CD4-positive, alpha-beta T cell treated with Interleukin-6 at 100 ng/mL for 8 hours (primary cell): ENCODE measurements at places on chromosomes 11 and 22.

DNA sequence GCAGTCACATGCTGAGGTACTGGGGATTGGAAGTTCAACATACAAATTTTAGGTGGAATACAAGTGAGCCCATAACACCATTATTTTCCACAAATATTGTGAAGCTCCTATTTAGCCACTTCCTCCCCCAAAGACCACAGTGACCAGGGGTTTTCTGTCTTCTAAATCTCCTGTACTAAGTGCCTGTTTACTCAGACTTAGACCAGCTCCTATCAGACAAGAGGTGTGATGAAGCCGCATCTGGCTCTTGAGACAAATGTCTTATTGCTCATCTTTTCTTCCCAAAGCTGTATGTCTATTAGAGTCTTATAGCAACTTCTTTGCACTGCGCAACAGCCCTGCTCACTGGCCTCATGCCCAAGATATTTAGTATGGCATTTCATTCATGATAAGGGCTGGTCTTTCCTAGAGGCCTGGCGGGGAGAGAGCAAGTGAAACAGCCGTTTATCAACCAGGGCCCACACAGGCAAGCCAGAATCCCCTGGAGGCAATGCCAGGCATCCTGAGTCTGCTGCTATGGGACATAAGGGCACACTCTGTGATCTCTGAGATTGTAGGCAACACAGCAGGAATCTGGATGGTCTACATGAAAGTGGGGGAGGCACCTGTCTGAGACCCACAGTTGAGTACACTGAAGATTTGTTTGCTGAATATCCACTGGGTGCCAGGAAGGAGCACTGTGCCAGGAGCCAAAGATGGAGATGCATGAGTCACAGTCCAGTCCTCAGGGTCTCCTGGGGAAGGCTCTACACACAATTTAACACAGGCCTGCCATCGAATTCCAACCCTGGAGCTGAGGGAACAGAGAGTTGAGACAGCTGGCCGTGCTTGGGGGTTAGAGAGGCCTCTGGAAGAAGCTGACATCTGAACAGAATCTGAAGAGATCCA, 78.5 kb upstream of the NCAM1 start:
- no peak for DNase-seq

DNA sequence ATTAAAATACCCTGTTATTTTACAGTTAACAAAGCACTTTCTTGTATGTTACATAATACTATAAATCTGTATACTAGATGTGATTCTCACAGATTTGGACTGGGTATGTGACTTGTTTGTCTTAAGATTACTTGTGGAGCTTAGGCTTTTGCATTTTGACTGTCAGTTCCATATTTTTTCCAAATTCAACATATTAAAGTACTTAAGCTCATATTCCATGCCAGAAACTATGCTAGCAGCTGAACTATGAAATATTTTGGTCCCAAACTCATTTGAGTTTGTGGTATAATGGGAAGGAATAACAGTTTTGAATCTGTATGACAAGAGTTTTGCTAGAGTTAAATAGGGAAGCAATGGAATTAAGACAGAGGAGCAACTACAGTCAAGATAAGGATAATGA, 841.4 kb downstream of the JRKL start:
- no peak for DNase-seq

DNA sequence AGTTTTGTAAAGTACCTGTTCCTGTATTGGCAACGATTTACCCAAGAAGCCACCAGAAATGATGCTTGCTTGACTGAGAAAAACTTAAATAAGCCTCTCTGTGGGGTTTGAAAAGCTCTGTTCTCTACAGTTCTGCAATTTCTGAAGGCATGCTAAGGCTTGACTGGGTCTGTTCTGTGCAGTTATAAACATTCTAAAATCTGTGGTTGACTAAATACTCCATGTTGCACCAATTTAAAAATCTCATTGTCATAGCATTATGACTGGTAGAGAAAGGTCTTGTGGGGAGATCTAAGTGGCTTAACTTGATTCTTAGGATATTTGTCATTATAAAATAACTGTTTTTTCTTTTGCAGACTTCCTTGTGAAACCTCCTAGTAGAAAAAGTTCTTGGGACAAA, 73.7 kb downstream of the MTMR3 start:
- DNase-seq: no peak

DNA sequence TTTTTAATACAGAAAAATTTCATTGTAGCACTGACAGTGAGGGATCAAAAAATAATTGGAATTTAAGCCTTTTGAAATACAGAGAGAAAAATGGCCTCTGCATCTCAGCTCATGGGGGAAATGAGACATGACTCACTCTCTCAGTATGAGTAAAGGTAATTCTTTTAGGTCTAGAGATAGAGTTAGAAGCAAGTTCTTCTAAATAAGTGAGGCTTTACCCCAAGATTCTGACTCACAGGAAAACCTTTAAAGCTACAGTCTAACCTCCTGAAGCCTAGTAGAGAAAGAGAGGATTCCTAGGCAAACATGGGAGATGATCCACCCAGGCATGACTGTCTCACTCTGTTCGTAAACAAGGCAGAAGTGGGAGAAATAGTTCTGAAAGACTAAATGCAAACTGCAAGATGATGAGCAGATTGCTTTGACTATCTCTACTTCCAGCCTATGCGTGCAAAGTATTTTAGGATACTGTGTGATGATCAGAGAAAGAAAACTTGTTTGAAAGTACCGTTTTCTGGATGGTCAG, 1003.3 kb upstream of the CCDC90B start:
- DNase-seq: no peak

DNA sequence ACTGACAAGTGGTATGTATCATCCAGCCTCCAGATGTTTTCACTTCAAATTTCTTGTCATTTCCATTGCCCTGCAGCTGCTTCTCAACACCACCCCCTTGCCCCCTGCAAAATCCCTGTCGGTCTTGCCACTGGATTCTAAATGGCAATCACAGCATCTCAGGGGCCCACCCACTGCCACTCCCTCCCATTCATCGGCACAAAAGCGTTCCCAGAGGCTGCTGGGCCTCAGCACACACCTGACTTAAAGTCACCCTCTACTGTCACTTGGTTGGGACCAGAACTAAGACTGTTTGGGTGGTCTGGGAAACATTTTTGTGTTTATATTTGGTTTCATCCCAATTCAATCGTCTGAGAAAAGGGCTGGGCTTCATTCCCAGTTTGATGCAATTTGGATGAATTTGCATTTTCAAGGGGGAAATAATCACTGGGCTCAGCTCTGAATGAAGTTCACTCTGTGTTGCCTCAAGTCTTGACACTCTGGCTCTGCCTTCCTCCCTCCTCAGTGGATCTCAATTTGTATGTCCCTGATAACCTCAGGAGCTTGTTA, 27.1 kb downstream of the SYT13 start:
- DNase-seq: no peak

GRCh38 chr11:70103256-70103975, 25.3 kb downstream of the ANO1 start:
- no peak for DNase-seq

- DNase-seq: no peak
Measured at GRCh38 chr22:23065069-23065451, 5.3 kb upstream of the GNAZ start.

DNA sequence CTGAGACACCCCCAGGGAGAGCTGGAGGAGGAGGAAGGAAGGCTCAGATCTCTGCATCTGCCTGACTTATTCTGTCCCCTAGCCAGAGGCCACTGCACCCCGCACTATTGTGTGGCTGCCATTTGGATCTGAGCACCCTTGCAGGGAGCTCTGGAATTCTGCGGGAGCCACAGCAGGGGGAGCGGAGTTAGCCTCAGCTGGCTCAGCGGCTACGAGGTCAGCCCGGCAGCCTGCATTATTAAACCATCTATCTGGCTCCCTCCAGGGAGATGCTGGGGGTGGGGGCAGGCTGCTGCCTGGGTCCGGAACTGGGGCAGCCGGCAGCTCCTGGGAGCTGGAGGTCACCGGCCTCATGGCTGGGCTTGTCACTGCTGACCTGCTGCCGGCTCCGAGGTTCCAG, 6.5 kb upstream of the ELFN2 start:
- DNase-seq: no peak

DNA sequence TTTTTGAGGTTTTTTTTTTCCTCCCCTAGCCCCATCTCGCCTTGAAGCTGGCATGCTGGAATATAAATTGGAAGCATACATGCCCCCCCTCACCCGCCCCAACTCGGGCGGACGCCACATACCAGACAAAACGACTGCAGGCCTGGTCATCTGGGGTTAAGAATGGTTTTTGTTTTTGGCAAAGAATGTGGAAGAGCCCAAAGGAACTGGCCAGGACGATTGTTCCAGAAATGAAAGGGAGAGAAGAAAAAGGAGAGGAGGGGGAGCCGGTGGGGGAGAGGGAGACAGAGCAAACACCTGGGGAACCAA, 25.0 kb downstream of the MN1 start:
- no peak for DNase-seq

DNA sequence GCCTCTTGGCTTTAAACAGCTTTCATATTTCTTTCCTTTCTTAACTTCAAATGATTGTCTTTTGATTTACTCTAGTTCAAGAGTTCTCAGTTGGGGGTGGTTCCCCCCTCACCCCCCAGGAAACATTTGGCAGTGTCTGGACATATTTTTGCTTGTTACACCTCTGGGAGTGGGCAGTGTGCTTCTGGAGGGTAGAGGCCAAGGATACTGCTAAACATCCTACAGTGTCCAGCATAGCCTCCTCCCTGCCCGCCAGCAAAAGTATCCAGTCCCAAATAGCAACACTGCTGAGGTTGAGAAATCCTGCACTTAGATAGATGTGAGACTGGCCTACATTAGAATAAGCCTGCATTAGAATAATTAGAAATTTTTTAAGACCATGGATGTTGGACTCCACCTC, 3.2 kb downstream of the PPP6R3 start:
- DNase-seq: no peak

- DNase-seq: no peak
Measured at GRCh38 chr11:22432291-22433093, 94.3 kb downstream of the SLC17A6 start.

DNA sequence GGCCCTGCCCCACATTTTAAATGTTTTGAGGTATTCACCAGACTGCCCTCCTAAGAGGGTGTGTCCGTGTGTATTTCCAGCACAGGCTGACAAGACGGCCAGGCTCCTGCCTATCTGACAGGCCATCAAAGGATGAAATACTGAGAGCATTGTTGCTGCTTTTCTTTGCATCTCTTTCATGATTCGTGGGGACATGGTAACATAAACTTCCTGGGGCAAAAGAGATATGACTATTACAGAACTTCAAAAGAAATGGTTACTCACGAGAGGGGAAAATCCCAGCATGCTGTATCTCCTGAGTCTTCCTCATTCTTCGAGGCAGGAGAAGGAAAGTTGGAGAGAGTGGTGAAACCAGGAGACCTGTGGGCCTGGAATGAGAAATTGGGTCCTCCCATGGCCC, 10.3 kb upstream of the BIK start:
- DNase-seq: no peak

DNA sequence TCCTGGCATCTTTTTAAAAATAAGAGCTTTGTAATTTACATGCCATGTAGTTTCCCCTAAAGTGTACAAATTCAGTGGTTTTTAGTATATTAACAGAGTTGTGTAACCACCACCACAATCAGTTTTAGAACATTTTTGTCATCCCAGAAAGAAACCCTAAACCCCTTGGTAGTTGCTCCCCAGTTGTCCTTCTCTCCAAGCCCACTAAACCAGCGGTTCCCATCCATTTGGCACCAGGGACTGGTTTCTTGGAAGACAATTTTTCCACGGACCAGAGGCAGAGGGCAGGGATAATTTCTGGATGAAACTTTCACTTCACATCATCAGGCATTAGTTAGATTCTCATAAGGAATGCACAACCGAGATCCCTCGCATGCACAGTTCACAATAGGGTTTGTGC, 22.6 kb downstream of the CABIN1 start:
- DNase-seq: no peak

DNA sequence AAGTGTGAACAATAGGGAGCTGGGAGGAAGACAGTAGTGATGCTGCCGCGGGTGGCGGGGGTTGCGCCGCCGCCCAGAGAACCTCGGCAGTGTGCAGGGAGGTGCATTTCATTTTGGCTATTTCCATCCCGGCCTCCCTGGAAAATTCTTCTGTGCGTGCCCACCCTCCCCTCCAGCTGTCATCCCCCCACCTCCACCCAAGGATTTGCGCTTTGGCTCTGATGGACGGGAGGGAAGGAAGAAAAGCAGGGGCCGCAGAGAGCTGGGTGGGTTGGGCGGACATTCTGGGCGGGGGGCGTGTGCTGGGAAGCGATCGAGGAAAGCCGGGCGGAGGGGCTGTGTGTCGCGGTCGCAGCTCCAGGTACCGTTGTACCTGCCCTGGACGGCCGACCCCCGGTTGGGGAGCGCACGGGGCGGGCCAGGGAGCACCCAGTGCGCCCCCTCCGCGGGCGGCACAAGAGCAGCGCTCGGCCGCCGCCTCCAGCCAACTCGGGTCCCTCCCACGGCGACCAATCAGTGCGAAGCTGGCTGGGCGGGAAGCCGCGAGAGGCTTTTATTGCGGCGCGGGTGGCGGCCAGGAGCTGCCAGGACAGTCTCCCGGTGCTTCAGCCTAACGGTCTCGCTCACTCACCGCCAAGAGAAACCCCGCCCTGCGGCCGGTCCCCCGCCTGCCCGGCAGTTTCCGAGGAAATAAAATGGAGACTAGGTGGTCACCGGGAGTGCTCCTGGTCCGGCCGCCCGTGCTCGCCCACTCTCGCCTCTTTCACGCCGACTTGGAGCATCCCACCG, 1.6 kb downstream of the NCAM1 start:
- no peak for DNase-seq

- no peak for DNase-seq
Measured at GRCh38 chr22:49853981-49854831, 562 bp downstream of the ZBED4 start.

DNA sequence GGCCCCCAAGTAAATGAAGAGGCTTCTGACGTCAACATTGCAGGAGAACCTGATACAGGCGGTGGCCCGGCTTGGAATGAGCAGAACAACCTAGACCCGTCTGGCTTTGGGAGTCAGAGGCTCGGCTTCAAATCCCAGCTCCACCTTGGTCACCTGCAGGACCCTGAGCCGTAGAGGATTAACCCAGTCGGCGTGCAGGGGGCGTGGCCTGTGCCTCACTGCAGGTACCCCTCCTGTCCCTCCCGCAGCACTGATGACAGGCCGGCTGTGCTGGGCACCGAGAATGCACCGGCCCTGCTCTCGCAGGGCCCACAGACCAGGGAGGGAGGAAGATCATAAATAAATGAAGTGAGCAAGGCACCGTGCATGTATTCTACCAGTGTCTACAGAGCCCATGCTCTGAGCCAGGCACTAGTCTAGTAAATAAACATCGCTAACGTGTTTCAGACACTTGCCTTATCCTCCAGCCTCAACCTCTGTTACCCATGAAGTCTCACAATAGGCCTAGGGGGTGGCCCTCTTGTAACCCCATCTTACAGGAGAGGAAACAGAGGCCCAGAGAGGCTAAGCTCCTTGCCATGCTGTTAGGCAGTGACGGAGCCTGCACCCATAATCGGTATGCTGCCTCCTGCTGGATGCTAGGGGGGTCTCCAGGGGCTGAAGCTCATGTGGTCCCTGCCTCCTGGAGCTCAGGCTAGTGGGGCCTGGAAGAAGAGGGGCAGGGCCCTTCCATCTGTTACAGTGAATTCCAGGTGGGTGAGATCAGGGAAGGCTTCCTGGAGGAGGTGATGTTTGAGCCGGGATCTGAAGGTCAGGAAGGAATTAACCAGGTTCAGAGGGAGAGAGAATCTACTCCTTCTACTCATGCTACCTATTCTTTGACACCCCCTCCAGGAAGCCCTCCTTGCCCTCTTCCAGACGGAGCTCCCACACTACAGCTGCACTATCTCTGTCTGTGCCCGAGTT, 53.4 kb downstream of the RTL6 start:
- DNase-seq: no peak

GRCh38 chr22:33000342-33001280, 57.6 kb downstream of the SYN3 start:
- DNase-seq: no peak
